M059J (cell line): ENCODE measurements at places on chromosomes 7 and 10.

- DNase-seq: peak; percentile 81
These were observed 538 bp downstream of the TRIM8 start for GRCh38 chr10:102644646-102645387.

DNA sequence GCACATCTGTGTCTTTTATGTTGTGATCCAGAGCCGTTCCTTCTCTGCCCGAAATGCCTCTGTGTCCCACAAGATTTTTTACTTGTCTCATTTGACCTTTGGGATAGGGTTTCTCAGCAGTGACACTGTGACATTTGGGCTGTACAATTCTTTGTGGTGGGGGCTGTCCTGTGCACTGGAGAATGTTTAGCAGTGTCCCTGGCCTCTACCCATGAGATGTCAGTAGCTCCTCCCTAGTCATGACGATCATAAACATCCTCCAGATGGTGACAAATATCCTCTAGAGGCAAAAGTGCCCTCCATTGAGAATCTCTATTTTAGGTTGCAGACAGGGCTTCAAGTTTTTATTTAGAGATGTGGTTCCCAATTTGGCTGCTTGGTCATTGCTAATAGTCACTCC, 91.3 kb downstream of the PPP1R17 start:
- peak; percentile 24 for DNase-seq

DNA sequence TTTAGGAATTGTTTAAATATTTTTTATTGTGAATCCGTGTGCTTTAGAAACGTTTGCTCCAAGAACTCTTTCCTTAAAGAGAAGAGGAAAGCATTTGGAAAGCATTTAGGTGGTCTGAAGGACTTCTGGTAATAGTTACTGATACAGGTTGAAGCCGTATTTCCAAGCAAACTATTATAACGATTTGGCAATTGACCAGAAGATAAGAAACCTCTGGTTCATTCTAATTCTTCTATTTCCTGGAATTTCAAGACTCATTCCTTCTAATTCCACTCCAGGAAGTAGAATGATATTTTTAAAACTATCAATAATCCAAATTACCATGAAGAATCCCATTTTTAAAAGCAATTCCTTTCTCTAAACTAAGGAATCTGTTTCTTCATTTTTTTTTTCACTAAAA, 158.9 kb upstream of the AGR3 start:
- no peak for DNase-seq

GRCh38 chr10:36837416-36837815, 288.0 kb upstream of the ANKRD30A start:
- DNase-seq: no peak

DNA sequence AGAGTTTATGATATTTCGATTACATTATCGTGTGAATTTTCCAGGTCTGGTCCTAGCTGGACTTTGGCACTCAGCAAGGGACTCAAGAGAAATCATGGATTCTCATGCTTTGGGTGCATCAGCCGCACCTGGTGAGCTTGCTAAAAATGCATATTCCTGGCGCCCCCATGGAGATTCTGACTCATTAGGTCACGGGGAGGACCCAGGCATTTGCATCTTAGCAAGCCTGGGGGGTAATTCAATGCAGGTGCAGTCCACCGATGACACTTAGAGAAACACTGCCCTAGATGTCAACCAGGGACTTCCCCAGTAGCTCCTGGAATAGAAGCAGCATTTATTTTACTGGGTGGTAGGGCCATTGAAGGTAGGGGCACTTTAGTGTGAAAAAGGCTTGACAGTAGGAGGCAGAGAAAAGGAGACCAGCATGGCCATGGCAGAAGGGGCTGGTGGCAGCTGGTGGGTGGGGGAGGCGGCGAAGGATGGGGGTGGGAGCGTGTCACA, 29.9 kb upstream of the PDCD4 start:
- DNase-seq: no peak

DNA sequence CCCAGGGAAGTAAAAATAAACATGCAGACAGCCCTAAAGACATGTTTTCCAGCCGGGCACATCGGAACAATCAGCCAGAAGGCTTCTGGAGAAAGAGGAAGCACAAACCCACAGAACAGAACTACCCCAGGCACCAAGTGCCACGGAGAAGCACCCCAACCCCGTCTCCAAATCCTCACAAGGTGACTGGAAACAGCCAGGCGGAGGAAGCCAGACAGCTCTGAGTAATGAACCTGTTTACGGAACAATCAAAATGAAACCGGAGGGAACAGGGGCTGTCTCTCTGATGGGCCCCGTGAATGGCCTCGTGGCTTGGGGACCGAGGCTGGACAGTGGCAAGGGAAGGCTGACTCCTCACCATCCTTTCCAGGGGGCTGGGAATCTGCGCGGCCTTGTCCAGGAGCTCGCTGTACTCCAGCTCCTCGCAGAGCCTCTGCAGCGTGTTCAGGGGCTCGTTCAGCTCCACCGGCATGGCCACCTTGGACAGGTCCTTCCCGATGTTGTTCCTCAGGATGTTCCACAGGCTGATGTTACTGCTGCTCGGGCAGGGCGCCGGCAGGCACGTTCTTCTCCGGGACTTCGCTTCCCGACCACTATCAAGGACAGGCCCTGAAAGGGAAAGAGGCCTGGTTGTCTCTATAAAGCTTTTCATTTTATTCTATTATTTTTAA, 77.0 kb upstream of the GSDME start:
- DNase-seq: no peak

DNA sequence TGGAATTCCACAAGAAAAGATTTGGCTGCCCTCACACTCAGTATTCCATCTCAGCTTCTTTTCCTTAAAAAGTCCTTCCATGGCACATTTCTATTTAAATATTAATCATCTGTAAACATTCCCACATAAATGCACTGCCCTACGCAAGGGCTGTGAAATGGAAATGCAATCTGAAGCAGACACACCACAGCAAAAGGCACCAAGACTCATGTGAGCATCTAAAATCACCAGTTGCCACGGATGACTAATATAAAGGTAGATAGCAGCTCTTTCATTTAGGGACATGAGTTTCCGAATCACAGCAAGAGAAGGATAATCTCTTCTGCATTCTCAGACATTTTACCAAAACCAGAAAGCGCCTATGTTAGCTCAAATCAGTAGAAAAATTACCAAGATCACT, 31.6 kb downstream of the COA1 start:
- peak; percentile 66 for DNase-seq

DNA sequence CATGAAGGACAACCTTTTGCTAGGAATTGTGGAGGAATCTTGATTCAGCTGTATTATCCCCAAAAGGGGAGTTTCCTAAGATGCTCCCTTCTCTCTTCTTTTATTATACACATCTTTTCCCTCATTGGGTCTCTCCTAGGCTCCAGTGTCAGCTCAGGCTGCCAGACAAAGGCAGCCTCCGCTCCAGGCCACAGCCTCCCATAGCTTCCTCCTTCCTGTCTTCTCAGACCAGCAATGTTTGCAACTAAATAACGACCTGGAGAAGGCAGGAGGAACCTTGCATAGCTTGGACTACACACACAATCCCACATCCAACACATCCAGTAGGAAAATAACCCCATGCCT, 12.3 kb downstream of the SFXN3 start:
- no peak for DNase-seq

DNA sequence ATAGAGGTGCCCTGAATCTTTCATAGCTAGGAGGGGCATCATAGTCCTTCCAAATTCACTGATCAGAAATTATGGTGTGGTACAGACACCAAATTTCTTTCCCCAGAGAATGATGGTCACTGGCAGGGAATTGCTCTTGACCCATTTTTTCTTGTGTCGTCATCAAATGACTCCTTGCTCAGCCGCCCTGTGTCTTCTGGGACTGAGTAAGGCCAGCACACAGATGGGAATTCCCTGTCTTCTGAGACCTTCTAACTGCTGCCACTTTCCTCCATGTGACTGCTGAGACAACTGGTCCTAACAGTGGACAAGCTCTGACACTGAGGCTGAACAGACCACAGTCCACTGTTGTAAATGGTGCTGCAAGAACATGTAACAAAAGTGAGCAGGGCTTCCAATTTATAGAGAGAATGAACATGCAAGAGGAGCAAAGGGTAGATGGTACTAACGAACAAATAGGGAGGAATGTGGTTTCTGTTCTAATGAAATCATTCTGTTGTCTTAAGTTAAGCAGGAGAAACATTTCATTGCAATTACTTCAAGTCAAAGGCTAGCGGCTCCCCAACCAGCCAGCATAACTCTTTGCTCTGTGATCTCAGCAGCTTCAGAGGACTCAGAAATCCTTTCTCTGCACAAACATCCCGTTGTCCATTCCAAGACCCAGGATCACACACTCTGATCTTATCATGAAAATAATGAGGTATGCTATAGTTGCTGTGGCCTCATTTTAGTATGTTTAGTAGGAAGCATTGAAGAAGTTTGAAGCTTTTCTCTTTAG, 235.9 kb upstream of the PRSS1 start:
- DNase-seq: no peak

DNA sequence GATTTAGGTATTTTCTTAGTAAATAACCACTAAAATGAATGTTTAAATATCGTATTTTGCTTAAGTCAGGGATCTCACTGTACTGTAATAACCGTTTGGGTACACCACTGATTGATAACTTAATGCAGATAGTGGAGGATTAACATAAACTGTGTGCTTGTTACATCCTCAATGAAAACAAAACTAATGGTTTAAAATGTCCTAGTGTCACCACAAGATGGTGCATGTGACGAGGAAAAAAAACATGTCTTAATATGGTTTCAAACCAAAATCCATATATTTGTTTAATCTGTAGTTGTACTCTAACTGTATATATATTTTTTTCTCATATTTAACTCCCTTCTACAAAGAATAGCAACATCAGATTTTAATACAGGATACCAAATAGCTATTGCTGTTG, 19.2 kb downstream of the ARMC10 start:
- peak; percentile 13 for DNase-seq

DNA sequence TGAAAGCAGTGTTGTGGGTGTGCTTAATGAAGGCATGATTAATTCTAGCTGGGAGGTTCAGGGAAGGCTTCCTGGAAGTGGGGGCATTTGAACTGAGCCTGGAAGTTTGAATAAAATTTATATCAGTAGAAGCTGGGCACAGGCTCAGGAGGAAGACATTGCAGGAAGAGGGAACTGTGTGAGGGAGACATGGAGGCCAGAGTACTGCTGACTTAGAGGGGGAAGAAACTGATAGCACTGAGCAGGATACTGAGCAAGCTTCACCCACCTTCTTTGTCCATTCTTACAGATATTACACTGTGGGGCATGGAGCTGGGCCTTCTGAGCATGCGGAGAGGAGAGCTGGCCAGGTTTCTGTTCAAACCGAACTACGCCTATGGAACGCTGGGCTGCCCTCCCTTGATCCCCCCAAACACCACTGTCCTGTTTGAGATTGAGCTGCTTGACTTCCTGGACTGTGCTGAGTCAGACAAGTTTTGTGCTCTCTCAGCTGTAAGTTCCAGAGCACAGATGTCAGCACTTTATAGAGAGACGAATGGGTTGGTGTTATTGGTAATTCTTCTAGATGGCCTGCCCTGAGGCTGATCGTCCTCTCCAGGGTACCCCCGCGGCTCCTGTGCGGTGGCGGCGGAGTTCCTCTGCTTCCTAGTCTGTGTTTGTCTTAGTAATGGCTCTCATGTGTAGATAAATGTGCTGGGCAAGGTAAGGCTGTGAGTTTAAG, 2.1 kb downstream of the FKBP6 start:
- DNase-seq: peak; percentile 59

GRCh38 chr7:41880107-41880506, 177.2 kb upstream of the INHBA start:
- peak; percentile 92 for DNase-seq

GRCh38 chr7:48033922-48034321, 1.4 kb upstream of the C7orf57 start:
- peak; percentile 35 for DNase-seq

DNA sequence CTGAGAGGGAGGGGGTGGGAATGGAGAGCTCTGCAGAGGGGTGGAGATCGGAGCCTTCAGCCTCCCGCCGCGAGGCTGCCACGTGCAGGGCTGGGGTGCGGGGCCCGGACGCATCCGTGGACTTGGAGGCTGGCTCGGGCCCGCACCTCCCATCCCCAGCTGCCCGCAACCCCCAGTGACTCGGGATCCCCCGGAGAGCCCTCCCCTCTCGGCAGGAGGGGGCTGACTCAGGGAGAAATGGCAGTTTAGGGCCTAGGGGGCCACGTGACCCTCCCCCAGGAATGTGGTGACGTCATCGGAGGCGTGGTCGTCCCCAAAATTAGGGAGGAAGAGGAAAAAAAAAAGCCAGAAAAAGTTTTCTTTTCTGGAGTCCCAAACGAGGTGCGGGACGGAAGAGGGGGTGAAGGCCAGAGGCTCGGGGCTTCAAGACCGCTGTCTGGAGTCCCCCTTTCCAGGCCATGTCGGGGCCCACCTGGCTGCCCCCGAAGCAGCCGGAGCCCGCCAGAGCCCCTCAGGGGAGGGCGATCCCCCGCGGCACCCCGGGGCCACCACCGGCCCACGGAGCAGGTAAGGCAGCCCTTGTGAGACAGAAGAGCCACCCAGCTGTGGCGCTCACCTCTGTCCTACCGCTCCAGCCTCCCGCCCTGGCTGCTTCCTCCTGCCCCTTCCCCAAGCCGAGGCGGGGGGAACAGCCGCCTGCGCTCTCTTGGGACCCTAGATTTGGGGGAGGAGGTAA, at the start of gene TRIP6:
TRIP6 (plus strand) TSS at position 348 of the 736 bp plus-strand sequence; CDS start at position 459, 111 bp downstream.
- DNase-seq: peak; percentile 95

DNA sequence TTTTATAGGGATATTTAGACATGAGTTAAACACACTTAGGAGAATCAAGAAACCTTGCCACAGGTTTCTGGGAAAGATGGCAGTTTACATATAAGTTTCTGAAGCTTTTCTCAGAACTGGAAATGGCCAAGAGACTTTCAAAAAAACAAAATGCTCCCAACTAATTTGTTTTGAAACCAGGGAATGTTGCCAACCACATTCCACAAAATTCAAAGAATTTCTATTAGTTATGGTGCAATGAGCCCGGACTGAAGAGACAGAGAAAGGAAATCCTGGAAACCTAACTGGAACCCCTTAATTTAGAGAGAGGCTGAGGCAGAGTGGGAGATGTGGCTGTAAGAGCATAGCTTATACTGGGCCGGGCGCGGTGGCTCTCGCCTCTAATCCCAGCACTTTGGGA, 128.5 kb downstream of the PTEN start:
- DNase-seq: no peak

DNA sequence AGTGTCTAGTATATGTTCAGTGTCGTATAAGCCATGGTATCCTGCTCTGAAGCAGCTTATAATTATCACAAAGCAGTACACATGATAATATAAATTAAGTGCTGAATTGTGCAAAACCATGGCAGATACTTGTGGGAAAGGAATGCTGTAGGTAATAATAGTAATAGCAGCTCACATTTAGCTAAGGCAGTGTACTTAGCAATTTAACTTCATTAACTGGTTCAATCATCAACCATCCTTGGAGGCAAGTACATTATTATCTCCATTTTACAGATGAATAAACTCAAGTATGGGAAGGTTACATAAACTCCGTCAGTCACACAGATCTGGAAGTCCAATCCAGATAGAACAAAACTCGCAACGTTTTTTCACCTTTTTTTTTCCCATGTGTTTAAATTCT, 21.6 kb upstream of the RNF148 start:
- DNase-seq: no peak

- DNase-seq: no peak
These were observed 27.9 kb upstream of the ASCC1 start for GRCh38 chr10:72243822-72244437.

DNA sequence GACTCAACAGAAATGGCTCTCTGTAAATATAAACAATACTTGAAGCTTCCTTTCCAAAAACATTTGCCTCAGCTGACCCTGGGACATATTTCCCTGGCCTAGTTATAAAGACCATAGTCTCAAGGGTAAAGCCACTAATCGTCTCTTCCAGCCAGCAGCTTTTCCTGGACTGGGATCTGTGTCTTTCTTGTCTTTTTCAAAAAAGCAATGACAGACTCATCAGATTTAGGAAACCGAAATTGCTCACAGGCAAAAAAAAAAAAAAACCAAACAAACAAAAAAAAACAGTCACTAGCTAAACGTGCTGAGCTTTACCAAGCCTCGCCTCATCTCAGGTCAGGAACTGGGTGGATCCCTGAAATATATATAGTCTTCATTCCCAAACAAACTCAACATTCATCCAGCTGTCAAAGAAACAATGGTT, 23.5 kb downstream of the STN1 start:
- DNase-seq: peak; percentile 66
